ENCODE measurements at places on chromosomes 12 and 14.

DNA sequence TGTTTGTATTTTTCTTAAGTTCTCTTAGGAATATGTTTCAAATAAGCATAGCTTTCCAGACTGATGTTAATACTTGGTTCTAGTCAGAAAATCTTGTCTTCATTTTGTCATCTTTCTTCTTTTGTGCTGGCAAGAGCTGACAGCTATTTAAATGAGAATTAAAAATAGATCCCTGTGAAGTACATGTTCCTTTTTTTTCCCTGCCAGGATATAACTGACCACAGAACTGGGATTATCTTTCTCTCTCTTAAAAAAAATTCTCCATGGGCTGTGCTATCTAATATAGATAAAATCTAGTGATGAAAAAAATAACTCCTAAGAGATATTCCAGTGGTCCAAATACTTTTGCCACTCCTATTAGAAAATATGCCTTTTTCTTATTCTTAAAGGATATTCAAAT, 163.4 kb downstream of the AKAP6 start:
- DNase-seq, result no peak

GRCh38 chr14:99753225-99754140, 39.7 kb upstream of the EML1 start:
- no peak for DNase-seq

GRCh38 chr14:91375720-91376452, 41.7 kb downstream of the CCDC88C start:
- DNase-seq, result no peak

DNA sequence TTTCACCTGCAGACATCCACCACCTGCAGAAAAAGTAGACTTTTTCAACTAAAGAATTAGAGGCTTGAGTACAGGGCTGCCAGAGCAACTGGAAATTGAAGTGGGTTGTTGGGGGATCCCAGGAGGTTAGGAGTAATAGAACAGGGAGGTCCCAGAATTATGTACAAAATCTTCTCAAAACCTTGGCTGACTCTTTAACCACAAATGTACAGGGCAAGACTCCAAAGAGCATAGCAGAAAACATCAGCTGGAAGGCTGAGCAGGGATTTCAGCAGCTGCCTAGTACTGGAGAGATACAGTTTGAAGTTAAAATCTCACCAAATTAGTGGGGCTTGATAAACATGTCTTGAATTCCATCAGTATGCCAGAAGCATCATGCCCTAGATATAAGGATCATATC, 191.6 kb downstream of the CRADD start:
- DNase-seq, result no peak

DNA sequence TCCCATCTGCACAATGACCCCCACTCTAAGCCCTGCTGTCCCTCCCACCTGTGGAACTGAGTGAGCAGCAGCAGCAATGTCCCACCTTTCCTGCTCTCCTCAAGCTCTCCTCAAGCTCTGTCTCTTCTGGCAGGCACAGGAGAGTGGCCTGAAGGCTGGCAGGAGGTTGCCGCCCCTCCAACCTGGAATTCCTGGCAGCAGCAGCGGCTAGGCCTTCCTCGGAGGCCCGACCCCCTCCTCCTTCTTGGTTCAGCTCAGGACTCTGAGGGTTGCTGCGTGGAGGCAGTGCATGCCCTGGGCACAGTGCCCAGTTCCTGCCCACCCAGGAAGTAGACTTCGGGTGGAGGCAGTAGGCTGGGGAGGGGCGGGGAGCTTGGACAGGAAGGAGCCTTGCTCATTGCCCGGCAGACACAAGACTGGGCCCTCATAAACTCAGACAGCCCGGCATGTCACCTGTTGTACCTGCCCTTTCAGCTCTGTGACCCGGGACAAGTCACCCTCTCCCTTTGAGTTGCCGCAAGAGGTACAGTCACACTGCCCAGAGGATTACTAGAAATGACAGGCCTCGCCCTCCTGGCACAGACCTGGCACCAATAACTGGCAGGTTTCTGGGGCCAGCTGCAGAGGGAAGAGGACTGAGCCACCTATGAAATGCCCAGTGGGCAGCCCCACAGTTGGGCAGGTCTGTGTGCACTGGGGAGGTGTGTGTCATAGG, 2.1 kb upstream of the SERPINA1 start:
- no peak for DNase-seq

GRCh38 chr14:101916816-101917412, 47.5 kb upstream of the DYNC1H1 start:
- DNase-seq, result no peak

DNA sequence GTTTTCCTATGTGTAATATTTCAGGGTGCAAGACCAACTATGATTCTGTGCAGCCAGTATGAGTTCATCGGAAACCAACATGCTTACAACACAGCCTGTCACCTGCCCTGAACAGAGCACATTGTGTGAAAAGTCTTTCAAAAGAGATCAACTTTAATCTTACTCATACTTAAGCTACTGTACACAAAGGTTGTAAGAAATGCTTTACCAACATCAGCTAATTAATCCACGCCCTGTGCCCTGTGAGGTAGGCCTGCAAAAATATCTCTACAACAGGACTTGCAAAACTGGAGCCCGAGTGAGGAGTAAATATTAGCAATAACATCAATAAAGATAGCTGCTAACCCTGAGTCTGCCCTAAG, 15.1 kb downstream of the APPL2 start:
- no peak for DNase-seq

DNA sequence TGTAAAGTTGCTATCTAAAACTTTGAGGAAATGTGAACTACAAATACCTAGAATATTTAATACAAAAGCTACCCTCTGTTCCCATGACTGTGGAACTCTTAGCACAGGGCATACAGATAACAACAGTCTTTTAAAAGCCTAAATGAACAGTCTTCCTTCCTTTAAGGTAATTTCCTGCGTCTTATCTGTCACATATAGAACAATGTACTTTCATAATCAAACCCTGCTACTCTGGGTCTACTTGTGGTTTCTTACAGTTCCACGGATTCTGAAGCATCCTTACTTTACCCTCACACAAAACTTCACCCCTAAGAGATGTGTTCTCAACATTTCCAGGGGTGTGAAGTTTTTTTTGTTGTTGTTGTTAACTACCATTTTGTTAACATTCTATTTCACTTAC, 5.1 kb downstream of the PKP2 start:
- DNase-seq, result no peak

DNA sequence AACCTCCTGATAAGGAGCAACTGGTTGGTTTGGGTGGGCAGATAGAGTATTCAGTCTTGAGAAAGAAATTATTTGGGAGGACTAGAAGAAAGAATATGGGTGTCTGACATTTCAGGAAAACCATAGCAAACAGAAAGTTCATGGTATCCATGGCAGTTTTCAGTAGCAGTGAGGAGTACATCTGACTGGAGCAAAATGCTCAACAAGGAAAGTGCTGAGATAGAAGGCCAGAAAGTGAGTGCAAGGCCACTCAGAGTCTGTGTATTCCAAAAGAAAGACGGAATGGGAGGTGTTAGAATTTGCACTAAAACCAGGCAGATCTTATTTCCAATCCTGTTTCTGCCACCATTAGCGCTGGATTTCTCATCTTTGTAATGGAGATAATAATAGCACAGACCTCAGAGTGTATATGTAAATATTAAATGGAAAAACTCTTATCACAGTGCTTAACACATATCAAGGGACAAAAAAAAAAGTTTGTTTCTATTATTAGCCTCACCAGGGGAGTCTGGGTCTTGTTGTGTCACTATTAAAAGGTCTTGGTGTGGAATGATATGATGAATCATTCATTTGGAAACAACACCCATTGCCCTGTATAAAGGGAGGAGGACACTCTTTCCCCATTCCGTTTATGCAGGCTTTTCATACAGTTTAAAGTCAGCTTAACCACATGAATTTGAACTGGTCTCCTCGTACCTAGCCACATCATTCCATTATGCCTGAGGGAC, 349.8 kb downstream of the IPO8 start:
- no peak for DNase-seq

DNA sequence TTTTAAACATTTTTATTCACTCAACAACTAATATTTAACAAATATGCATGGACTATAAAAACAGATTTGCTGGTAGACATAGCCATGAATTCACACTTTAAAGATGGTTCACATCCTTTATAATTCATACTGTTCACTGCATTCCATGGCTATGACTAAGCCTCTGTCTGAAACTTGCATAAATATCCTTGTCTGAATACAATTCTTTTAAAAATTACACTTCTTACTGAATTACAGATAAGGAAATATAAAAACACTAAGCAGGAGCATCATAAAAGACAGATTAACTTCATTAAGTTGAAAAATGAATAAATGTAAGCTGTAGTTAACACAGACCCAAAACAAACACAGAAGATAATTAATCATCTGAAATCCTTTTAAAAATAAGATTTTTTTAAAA, 53.8 kb downstream of the GXYLT1 start:
- DNase-seq, result no peak

GRCh38 chr14:59541731-59542130, 34.9 kb downstream of the CCDC175 start:
- no peak for DNase-seq

- no peak for DNase-seq
Measured at GRCh38 chr12:57626111-57626920, 6.7 kb downstream of the B4GALNT1 start.

DNA sequence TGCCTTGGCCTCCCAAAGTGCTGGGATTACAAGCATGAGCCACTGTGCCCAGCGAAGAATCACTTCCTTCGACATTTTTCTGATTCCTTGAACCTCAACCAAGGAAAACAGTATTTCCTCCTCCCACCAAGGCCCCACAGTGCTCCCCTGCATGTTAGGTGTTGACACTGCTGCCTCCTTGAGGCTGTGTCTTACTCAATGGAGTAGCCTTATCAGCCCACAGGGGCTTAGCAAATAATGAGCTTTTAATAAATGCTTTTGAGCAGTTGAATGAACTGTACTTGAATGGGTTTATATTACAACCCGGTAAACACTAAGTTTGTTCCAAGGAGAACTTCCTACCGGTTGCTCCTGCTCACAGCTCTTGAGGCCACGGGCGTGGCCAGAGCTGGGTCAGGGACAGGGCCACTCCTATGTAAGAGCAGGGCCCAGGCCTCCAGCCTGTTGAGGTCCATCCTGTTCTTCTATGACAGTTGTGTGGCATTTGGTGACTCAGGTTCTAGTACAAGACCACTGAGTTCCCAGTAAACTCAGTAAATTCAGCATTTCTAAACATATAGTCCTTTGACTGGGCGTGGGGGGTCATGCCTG, 36.8 kb upstream of the TUBA1A start:
- no peak for DNase-seq

DNA sequence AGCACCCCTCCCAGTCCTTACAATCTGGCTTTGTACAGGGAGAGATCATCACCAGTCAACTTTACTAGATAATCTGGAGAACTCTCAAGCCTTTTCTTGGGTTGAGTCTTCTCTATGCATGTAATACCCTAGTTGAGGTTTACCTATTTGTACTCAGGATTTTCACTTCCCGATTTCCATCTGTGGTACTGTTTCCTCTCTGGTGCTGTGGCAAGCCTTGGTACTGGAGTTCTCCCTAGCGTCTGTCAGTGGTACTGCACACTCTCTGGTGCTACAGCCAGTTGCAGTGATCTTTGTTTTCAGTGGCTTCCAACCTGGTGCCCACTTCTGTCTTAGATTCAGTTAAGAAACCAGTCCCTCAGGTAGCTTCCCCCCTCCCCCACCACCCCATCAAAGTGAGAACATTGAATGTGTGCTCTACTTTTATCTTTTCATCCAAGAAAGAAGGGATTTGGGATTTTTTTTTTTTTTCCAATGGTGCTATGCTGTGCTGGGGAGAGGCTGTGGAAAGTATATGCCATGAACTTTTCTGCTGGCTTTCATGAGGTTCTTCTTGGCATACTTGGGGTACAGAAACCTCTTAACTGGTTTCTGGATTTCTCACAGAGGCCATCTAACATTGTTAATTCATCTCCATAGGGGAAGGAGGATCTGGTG, 69.4 kb upstream of the EVL start:
- no peak for DNase-seq

GRCh38 chr12:110088936-110089335, 35.2 kb upstream of the IFT81 start:
- no peak for DNase-seq

DNA sequence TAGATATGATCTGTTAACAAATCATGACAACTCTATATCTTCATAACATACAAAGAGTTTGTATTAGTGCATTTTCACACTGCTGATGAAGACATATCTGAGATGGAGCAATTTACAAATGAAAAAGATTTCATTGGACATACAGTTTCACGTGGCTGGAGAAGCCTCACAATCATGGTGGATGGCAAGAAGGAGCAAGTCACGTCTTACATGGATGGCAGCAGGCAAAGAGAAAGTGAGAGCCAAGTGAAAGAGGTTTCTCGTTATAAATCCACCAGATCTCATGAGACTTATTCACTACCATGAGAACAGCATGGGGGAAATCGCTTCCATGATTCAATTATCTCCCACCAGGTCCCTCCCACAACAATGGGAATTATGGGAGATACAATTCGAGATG, 157.6 kb downstream of the DUSP6 start:
- no peak for DNase-seq

DNA sequence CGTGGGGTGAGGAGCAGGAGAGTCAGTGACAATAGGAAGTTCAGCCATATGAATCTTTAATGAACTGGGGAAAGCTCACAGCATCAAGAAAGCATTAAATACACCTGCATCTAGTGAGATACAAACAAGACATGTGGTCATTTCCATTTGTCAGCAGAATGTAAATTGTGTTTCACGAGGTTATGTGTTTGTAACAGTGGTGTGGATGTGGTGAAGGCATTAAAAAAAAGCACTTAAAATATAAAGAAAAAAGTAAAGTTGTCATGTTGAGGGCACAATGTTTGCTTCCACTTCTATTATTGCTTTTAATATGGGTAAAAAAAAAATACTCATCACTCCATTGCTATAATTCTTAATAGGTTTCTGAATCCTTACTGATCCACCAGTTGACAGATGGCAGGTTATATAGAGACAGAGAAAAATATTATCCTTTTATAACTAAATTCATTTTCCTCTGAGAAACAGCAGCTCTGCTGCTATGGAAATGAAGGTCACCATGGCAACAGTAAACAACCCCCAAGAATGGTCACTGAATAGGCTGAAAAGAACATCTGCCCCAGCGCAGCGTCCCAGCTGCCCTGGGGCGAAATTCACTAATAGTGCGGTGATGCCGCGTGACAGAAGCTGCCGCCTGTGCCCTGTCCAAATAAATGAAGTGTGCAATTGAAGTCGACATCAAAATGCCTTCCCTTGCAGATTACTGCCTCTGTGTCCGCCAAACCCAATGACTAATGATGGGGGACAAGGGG, 226.1 kb downstream of the FOXN3 start:
- peak; percentile 77 for DNase-seq
